ENCODE measurements at places on chromosomes 2 and 18.

GRCh38 chr2:147614471-147614870 lies 230.4 kb upstream of the ACVR2A start:
- no peak for DNase-seq

GRCh38 chr2:8535821-8536685 lies 145.8 kb upstream of the ID2 start:
- DNase-seq: no peak

DNA sequence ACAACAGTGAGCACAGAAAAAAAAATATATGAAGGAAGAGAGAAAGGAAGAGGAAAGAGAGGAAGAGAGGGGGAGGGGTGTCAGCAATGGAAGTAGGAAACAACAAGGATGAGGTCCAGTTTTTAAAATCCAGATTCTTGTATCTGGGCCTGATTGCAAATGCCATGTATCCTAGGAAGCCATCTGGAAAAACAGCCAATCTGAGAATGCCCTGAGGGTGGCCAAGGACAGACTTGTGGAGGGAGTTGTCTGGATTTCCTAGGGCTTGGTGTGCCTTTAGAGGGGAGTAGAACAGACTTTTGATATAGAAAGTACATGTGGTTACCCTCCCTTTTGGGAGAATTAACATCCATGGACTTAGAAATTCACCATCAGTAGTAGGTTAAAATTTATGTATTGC lies 47.1 kb downstream of the PRKCE start:
- DNase-seq: no peak

- no peak for DNase-seq
Measured at GRCh38 chr2:241234962-241235740, 46.7 kb downstream of the ANO7 start.

DNA sequence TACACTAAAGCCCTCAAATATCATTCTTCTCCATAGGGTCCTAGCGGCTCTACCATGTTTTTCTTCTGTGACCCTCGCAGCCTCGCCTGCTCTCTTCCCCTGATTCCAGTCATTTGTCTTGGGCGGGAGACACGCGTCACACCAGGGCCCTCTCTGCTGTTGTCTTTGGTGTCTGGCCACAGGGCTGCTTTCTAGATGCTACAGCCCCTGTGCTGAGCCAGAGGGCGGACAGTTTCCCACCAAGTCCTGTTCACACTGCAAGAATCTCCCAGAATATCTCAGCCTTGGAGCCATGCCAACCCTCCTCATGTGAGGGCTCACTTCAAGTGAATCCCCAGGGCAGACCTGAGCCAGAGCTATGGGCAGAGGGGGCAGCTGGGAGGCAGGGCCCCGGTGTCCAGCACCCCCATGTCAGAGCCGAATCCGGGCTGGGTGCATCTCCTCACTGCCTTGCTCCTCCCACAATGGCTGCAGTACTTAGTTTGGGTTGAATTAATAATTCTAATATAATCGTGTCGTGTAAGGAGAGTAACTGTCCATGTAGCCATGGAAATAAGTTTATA lies 42.1 kb downstream of the DIPK1C start:
- no peak for DNase-seq

GRCh38 chr2:187271825-187272224 lies 176.2 kb downstream of the CALCRL start:
- no peak for DNase-seq

Data from stimulated activated CD4-positive, alpha-beta T cell treated with anti-CD3 and anti-CD28 coated beads, Interleukin-1b, Interleukin-23, amount 100 ng/mL, for 1 hour (primary cell).